ENCODE measurements at places on chromosomes 1 and 21. TPM values are rescaled to one million over a fixed set of nuclear protein-coding genes. Genes with fewer than 3 reads are reported as not detected.

DNA sequence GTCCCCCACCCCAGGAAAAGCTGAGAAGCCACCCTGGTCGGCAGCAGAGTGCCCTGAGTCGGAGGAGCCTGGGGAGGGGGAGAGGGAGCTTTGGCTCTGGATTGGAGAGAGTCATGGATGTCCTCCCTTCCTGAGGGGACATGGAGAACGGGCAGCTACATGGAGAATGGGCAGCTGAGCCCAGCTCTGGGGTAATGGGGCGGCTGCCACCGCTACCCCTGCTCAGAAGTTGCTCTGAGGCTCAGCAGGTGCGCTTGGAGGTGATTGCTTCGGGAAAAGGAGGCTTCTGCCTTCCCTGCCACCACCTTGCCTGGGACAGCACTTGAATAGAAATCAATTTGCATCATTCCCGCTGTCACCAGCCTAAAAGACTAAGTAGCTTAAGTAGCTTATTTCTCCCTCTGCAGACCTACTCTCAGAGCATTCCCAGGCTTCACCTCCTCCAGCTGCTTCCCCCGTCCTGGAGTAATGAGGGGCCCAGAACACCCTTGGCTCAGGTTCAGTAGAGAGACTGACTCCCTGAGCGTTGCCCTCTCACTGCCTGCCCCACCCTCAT is 8.3 kb downstream of the DISP3 start:
- H3K27ac ChIP-seq, result no peak overlapping the region
- no peaks in the 10 kb centered on the region for H3K27me3 ChIP-seq
- peaks cover 55% of the 10 kb centered on the region for H3K4me1 ChIP-seq
- DNase-seq, result no peak
- H3K4me3 ChIP-seq, result no peak overlapping the region
- peaks cover 51% of the 10 kb centered on the region for H3K36me3 ChIP-seq

- peaks cover 14% of the 10 kb centered on the region for H3K27me3 ChIP-seq
- H3K4me1 ChIP-seq, result peaks cover 10% of the 10 kb centered on the region
- no peak overlapping the region for H3K4me3 ChIP-seq
- no peak overlapping the region for H3K27ac ChIP-seq
Observed at GRCh38 chr1:207646171-207646570, 1.2 kb downstream of the CR1L start.

DNA sequence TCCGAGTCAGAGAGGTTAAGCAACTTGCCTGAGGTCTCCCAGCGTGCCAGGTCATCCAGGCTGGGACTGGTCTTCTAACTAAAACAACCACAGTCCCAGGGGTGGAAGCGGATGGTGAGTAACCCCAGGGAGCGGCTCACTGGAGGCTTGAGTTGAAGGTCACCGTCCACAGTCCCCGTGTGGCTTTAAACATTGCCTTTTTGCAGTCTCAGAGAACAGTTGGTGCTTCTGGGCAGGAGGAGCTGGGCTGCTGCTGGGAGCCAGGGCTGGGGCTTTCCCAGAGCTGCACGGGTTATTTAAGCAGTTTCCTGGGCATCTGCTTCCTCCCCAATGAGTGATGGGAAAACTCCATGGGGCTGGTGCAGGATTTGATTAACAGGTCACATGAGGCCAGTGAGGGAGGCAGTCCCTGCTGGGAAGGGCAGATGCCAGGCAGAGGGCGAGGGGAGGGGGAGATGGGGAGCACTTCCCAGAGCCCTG is 12.3 kb downstream of the ARHGEF10L start:
- H3K36me3 ChIP-seq, result peaks cover 7% of the 10 kb centered on the region
- H3K27me3 ChIP-seq, result no peaks in the 10 kb centered on the region
- H3K4me3 ChIP-seq, result no peak overlapping the region
- peaks cover 34% of the 10 kb centered on the region for H3K4me1 ChIP-seq
- H3K27ac ChIP-seq, result peak overlapping the region; percentile 10

DNA sequence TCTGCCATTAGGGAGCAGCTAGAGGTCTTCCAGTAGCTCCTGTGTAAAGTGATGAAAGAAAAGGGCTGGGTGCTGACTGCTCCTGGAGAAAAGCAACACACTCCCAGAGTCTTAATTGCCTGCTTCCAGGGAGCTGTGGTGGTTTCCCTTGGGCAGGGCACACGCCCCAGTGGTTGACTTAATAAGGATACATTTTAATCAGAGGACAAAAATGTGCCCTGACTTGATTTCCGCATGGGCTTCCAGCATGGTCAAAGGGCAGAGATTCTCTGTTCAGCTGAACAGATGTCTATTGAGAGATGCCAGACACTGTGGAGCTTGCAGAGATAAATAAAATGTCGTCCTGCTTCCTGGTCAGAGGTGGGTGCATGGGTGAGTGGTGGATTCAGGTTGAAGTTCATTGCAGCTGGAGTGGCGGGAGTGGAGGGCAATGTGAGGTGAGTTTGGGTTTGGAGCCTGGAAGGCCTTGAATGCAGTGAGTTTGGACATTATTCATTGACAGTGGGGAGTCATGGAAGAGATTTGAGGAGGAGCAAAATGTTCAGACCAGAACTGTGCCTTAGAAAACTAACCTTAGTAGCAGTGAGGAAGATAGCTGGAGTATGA is 16.0 kb downstream of the QSOX1 start:
- DNase-seq, result no peak
- H3K4me1 ChIP-seq, result peaks cover 32% of the 10 kb centered on the region
- no peak overlapping the region for H3K4me3 ChIP-seq
- no peaks in the 10 kb centered on the region for H3K27me3 ChIP-seq
- peaks cover 36% of the 10 kb centered on the region for H3K36me3 ChIP-seq
- H3K27ac ChIP-seq, result no peak overlapping the region

DNA sequence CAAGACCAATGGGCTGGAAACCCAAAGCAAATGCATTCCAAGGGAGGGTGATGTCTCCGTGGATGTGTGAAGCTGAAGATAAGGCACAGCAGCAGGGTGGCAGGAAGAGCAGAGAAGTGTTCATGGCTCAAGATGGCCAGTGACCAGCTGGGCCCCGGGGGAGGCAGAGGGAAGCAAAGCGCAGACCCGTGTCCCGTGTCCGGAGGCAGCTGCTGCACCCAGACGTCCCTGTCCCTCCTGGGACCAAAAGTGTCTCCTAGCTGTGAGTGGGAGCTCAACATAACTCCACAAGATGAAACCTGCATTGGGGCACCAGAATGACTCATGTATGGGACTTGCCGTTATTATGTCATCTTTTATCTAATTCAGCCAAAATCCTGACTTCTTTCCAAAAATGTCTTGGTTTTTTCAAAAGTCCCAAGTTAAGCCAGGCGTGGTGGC is 118.2 kb downstream of the RIPK4 start:
- no peak overlapping the region for H3K27ac ChIP-seq
- no peaks in the 10 kb centered on the region for H3K27me3 ChIP-seq
- no peaks in the 10 kb centered on the region for H3K4me1 ChIP-seq
- no peak for DNase-seq
- no peaks in the 10 kb centered on the region for H3K36me3 ChIP-seq

DNA sequence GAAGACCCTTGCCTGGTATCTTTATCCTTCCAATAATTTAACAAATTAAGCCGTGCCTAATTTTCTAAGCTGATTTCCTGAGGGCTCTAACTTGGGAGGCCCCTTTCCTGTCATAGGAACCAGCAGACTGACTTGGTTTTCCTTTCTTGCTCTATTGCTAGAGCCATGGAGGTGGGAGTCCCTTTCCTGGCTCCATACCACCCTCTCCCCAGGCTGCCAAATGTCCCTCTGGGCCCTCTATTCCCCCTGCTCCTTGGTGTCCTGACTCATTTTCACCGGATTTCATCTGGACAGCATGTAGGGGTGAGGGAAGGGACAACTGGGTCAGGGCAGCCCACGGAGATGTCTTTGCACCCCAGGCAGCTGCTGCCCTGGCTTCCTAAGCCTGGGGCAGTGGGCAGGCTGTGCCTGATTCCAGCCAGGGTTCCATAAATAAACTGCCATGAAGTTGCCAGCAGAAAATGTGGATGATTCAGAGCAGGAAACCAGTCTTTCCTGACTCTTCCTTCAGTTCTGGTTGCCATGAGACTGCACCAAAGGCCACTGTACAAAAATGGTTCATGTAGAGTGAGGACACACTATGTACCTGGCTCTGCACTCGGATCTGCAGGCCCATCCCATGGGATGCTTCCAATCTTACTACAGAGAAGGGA is 38.0 kb upstream of the SERBP1 start:
- H3K36me3 ChIP-seq, result no peaks in the 10 kb centered on the region
- no peak for DNase-seq
- H3K27ac ChIP-seq, result no peak overlapping the region
- H3K4me1 ChIP-seq, result peaks cover 6% of the 10 kb centered on the region
- no peaks in the 10 kb centered on the region for H3K27me3 ChIP-seq

DNA sequence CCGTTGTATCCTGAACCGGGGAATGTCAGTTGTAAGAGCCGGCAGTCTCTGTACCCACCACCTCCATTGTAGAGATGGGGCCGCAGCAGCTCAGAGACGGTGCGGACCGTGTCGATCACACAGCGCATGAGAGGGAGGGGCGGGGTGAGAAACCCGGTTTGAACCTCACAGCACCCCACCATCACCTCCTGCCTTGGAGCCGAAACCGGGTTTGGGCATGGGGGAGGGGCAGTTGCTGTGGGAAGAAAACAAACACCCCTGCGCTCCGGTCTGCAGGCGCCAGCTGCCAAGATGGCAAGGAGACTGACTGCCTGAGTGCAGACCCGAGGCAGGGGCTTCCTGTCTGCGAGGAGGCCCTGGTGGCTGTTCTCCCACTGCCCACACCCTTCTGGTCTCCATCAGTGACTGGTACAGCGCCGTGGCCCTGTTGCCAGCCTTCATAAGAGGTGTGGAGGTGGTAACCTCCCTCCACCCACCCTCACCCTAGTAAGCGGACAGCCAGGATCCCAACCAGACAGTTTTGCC is 69.2 kb upstream of the SSBP3 start:
- H3K27me3 ChIP-seq, result peaks cover 5% of the 10 kb centered on the region
- H3K36me3 ChIP-seq, result no peaks in the 10 kb centered on the region
- DNase-seq, result no peak
- peak overlapping the region; percentile 54 for H3K27ac ChIP-seq
- peaks cover 31% of the 10 kb centered on the region for H3K4me1 ChIP-seq

GRCh38 chr1:183883623-183884022 is 78.7 kb downstream of the RGL1 start:
- no peak overlapping the region for H3K27ac ChIP-seq
- no peak overlapping the region for H3K4me3 ChIP-seq
- H3K27me3 ChIP-seq, result no peaks in the 10 kb centered on the region
- no peak for DNase-seq
- H3K4me1 ChIP-seq, result peaks cover 7% of the 10 kb centered on the region
- H3K36me3 ChIP-seq, result no peaks in the 10 kb centered on the region

DNA sequence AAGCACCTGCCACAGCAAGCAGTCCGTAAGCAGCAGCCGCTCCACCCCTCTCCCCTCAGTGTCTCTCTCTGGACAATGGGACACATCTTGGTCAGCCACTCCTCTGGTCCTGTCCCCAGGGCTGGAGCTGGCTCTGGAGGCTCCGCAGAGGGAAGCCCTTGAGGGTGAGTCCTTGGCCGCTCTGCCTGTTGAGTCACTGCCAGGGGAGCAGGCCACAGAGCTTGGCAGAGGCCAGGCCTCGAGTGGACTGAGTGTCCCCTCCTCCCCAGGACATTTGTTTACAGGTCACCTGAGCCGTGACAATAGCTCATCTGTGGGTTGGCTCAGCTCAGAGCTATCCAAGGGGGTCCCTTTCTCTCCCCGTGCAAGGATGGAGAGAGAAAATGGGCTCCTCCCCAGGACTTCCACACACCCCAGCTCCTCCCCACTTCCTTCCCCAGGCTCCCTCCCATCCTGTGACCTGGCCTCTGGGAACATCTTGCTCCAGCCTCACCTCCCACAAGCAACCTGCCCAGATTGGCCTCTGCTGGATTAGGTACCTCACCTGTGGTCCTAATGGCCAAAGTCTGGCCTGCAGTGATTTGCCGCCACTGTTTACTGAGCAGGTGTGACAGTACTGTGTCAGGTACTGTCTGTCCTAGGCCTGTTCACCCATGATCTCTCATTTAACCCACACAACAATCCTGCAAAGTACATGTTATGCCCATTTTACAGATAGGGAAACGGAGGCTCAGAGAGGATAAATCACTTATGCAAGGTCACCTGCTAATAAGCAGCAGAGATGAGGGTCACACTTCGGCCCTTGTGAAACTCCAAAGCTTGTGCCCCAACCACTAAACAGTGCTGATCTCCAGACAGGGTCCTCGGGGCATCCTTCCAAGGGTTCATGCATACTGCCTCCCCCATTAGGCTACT is 4.8 kb downstream of the FAM131C start:
- no peaks in the 10 kb centered on the region for H3K27me3 ChIP-seq
- H3K4me3 ChIP-seq, result no peak overlapping the region
- H3K27ac ChIP-seq, result no peak overlapping the region
- H3K36me3 ChIP-seq, result peaks cover 2% of the 10 kb centered on the region
- DNase-seq, result no peak

GRCh38 chr1:67308136-67308535 is 463 bp downstream of the IL12RB2 start:
- H3K4me1 ChIP-seq, result peaks cover 11% of the 10 kb centered on the region
- no peaks in the 10 kb centered on the region for H3K36me3 ChIP-seq

DNA sequence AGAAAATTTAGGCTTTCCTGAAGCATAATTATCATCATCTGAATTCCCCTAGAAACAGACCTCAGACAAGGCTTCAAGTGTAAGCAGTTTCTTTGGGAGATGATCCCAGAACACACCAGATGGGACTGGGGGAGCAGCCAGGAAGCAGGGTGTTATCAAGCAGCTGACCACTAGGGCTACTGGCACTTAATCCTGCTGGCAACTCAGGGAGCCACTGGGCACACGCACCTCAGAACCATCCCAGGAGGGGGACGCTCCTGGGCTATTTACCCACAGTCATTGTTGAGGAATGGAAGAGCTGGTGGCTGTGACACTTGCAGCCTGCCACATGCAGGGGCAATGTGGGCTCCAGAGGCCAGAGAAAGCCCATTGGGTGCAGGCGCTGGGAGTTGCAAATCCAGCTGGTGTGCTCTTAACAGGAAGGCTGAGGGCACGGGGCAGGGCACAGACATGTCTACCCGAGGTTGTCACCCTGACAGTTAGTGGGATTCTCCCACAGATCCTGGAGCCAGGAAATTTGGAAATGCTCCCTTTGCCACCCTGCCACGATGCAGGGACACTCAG is 15.1 kb upstream of the IL22RA1 start:
- no peaks in the 10 kb centered on the region for H3K4me1 ChIP-seq
- no peak for DNase-seq
- peaks cover 4% of the 10 kb centered on the region for H3K36me3 ChIP-seq
- H3K4me3 ChIP-seq, result no peak overlapping the region
- H3K27ac ChIP-seq, result no peak overlapping the region
- H3K27me3 ChIP-seq, result no peaks in the 10 kb centered on the region

DNA sequence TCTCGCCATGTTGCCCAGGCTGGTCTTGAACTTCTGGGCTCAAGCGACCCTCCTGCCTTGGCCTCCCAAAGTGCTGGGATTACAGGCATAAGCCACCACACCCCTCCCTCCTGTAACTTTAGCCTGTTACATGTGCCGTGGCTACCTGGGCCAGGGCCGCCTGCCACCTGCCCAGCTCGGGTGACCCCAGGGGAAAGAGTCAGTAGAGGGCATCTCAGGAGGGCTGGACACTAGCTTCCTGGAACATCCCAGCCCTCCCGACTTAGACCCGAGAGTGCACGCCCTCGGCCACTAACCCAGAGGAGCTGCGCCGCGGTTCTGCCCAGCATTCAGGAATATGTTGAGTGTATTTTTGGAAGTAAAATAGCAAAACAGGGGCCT is 40.4 kb upstream of the TMEM52 start:
- no peak overlapping the region for H3K4me3 ChIP-seq
- H3K27ac ChIP-seq, result no peak overlapping the region
- peaks cover 17% of the 10 kb centered on the region for H3K27me3 ChIP-seq
- no peak for DNase-seq

Gene GJB5
- not detected for total RNA-seq

Gene CR2
- 0.11 TPM for total RNA-seq

Gene CFHR3
- 0.30 TPM for total RNA-seq

Data from spinal cord (tissue), 10 donors.